ENCODE measurements at places on chromosomes 2 and 18.

DNA sequence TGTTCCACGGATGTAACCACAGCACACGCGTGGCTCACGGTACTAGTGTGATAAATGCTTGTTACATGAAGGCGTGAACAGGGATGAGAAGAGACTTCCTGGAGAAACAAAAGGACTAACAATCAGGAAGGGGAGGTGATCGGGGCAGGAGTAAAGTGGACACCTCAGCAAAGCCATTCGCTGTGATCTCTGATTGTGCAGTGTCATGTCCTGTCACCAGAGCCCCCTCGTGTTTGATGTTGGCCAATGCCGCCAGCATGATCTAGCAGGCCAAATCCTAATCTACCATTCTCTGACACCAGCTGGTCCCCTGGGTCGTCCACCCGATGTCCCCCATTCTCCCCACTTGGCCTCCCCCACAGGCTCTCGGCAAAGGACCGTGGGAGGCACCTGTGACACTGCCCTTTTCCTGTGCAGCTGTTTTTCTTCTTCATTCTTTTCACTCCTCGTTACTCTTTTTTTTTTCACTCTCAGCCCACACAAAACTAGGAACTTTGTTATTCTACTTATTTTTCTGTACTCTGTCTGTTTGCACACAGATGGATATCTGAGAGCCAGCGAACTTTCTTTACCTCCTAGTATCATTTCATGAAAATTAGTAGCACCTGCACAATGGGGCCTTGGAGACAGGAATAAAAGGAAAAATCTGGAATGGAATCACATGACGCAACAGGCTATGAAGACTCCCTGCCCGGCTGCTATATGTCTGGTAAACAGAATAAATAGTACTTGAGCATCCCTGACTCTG lies 146.8 kb downstream of the TGIF1 start:
- DNase-seq = no peak

DNA sequence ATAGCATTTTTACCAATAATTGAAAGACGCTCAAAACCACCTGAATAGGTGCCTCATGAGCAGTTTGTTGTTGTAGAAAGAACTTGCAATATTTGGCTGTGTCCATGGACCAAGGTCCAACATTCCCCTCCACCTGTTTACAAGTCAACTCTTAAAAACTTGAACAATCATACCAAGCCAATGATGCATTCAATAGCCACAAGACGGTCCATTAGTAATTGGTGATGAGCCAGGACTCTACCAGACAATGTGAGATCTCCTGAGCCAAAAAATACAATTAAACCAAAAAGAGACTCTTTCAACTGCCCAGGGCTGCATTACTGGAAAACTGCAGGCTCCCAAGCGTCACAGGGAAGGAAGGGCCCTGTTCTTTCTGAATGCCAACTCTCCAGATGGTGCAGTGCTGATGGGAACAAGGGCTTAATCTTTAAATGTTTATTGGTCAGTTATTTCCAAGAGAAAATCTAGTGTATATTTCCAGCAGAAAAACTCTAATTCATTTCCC lies 118.8 kb upstream of the EPB41L3 start:
- no peak for DNase-seq

DNA sequence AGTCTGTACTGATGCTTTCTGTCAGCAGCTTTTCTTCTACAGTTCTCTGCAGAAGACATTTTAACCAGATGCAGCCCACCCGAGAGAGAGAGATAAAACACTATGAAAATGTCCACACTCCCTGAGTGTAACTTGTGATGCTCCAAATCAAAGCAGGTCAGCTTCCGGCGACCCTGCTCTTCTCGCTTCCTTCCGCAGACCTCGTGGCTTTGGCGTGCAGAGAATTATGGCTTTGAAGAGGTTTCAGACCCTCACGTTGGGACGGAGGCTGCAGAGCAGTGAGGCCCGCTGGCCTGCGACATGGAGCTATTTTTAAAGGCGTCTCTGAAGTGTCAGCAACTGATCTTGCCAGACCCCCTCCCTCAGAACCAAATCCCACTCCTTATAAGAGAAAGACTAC lies 41.8 kb downstream of the TMEM163 start:
- DNase-seq = no peak

GRCh38 chr2:169573974-169574299 lies 272 bp upstream of the FASTKD1 start:
- no peak for DNase-seq

DNA sequence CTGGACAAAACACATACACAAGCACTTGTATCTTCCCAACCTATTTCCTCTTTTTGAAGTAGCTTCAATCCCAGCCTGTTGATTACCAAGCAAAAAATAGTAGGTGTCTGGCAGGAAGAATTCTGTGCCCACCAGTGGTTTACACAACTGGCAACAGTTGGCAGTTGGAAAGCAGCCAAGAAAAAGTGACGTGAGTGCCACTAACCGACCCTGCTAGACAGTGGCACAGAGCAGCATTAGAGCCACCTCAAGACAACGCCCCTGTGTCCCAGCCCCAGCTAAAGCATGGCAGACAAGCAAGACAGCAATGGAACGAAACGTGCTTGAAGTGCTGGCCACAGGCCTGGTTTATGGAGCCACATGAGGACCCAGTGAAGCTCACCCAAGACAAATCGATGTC lies 379.6 kb downstream of the FBXO15 start:
- DNase-seq = no peak

- DNase-seq = no peak
These were observed 699.6 kb downstream of the NYAP2 start for GRCh38 chr2:226098861-226099745.

DNA sequence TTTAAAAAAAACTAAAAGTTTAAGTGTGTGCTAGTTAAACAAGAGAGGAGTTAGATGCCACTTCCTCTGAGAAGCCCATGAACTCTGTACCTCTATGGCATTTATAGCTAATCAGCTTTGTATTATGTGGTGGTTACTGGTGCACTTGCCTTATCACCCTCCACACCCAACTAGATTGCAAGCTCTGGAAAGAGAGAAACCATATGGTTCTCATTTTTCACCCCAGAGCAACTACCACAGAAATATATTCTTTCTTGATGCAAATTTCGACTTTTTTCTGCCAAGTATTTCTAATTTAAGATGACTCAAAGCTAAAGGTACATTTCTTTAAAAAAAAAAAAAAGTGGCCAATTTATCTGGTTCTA lies 24.2 kb downstream of the RAPH1 start:
- DNase-seq = no peak

GRCh38 chr2:186909095-186909494 lies 60.1 kb upstream of the ZSWIM2 start:
- DNase-seq = no peak

GRCh38 chr18:78861116-78861515 lies 118.5 kb upstream of the SALL3 start:
- DNase-seq = no peak

DNA sequence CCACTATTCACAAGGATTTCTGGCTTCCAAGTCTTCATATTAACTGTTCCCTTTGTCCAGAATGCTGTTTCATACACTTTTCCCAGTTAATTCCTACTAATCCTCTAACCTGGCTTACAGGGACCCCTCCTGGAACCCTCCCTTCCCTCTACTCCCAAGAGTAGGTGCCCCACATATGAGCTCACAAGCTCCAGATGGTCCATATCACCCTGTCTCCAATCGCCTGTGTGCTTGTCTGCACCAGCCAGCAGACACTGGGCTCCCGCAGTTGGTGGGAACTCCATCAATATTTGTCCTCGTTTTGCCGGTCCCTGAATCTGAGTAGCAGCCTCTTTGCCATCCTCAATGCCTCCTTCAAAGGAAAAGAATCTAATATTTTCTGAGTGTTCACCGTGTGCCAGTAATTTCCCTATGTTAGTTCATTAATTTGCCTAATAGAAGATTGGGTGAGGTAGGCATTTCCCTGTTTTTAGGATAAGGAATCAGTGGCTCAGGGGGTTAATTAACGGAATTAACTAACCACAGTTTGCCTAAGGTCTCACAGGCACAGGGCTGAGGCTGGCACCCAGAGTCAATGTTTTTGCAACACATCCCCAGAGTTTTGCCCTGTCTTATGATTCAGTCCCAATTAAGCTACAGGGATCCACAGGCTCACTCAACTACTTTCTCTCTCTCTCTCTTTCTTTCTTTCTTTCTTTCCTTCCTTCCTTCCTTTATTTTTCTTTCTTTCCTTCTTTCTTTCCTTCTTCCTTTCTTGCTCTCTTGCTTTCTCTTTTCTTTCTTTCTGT lies 141.6 kb upstream of the CYP1B1 start:
- no peak for DNase-seq

DNA sequence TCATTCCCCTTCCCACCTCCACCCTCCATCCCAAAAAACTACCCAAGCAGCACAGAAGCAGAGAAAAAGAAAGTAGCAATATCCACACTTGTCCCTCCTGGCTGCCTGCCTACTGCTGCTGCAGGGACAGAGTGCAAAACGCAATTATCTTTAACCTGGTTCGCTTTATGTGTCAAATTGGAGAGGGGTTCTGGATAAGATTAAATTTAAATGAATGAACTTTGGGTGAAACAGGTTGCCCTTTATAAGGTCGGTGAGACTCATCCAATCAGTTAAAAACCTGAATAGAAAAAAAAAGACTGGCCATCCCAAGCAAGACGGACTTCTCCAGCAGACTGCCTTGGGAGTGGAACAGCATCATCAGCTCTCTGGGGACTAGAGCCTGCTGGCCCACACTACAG lies 62.6 kb downstream of the ANKRD44 start:
- DNase-seq = no peak

All from iPS-NIHi11 (cell line).